Erythroblast (primary cell): ENCODE measurements at places on chromosomes 5 and 9.
A peak's percentile ranks its signal among the peaks of the same experiment; 100 is the strongest.

DNA sequence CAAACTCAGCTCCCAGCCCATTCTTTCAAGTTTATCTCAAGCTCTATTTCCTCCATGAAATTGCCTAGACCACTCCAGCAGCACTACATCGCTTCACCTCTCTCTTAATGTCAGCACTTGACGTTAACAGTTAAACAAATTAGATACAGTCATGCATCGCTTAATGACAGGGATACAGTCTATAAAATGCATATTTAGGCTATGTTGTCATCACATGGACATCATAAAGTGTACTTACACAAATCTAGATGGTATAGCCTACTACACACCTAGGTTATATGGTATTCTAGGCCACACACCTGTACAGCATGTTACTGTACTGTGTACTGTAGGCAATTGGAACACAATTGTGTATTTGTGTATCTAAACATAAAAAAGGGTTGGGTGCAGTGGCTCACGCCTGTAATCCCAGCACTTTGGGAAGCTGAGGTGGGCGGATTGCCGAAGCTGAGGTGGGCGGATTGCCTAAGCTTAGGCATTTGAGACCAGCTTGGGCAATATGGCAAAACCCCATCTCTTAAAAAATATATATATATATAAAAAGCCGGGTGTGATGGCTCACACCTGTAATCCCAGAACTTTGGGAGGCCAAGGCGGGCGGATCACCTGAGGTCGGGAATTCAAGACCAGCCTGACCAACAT is 13.4 kb upstream of the PCSK5 start:
- no peak for DNase-seq

DNA sequence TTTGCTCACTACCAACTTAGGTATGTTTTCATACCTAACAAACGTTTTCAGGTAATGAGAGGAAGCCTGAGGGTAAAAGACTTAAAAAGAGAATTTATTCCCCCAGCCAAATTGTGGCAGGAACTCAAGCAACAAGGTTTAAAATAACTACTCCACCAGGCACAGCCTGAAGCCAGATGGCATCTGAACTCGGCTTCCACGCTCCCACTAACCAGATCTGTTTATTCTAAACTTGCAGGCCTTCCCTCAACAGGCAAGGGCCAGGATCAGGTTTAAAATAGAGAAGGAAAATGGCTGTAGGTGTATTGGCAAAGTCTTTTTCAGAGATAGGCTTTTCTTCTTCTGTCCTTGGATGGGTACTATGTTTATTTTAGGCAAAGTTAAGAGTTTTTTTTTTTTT is 89.4 kb downstream of the OTULIN start:
- DNase-seq, result no peak

- DNase-seq, result no peak
These were observed 136.2 kb downstream of the CDH6 start for GRCh38 chr5:31329715-31330114.

- DNase-seq, result no peak
These were observed 478.1 kb upstream of the WWC1 start for GRCh38 chr5:167813389-167813788.

- DNase-seq, result no peak
These were observed 79.8 kb downstream of the TENT4A start for GRCh38 chr5:6792911-6793471.

DNA sequence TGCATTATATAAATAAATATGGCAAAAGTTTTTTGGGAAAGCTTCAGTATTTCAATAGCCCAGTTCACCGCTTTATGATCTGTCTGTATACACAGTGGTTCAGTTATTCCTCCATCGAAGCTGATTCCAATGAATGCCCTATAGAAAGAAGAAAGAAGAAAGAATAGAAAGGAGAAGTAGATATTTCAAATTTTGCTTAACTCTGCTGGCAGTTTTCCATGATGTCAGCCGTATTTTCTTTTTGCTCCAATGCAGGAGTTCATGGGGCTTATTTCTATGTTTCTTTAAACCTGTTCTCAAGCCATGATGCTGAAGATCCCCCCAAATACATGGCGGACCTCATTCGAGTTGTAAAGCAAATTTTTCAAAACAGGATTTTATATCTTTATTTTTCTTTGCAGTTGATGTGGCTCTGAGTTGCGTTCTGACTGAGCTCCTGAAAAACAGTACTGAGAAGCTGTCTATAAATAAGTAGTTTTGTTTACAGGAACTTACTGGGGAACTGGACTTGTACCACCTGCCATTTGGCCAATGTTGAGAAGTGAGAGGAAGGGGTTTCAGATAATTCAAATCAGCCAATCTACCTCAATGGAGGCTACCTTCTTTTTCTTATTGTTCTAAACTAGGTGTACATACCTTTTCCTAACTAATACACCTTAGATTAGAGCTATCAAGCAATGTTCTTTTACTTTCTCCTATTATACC is 418.5 kb upstream of the MEF2C start:
- DNase-seq, result no peak

- DNase-seq, result no peak
These were observed 114.1 kb upstream of the DAPK1 start for GRCh38 chr9:87383344-87384150.

DNA sequence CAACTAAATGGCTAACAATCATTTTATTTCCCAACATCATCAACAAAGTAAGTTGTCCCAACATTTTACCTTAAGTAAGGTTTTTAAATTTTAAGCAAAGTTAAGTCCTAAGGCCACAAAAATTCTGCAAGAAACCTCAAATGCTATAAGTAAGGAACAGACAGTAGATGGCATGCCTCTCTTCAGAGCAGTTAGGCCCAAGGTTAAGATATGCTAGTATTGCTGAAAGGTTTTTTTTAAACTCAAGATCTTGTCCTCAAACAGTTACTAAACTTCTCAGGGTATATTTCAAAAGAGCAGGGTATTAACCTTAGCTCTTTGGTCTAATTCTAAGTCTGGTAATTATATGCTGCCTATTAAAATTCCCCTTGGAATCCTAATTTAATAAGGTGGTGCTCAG is 35.1 kb downstream of the PJA2 start:
- DNase-seq, result no peak

- DNase-seq, result no peak
These were observed 29.7 kb downstream of the RLN2 start for GRCh38 chr9:5274770-5275169.

DNA sequence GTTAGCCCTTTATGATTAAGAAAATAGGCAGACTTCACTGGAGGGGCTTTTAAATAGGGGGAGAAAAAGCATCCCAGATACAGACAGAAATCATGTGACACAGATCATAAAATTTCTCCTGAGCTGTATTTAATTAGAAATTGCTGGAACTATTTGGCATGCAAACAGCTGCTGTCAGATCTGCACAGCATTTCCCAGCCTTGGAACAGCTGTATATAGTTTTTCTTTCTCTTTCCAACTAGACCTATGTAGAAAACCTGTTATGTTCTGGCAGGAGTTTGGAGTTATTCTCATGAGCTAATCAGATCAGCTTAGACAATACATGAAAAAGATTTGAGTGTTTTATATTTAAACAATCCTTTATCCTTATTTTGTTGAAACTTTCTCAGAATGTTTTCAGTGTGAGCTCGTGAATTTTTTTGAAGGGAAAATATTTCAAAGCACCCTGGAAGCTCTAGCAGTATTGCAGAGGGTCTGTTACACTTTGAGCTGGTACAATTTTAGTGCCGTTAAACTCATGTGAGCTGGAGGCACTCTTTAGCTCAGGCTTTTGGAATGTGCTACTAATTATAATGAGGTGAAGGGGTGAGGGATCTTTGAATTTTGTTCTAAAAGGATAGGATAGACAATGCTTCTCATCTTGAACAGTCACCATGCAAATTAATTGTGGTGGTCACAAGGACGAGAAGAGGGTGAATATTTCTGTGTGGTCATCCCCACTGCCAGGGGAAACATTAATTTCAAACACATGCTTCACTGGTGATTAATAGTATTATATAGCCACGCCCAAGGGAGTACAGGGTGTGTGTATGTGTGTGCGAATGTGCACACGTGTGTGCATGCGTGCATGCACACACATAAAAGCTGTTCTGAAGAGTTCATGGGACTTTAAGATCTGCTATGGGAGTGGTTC is 239.4 kb upstream of the FBXL7 start:
- DNase-seq, result no peak

- DNase-seq, result peak; percentile 93
These were observed at the start of gene RNF130 for GRCh38 chr5:180071531-180072255. Gene RNF130, minus strand, starts transcription at chr5:180071759. Its CDS starts 57 bp downstream, at chr5:180071702.

- DNase-seq, result no peak
These were observed 27.3 kb downstream of the SLC31A2 start for GRCh38 chr9:113178087-113178486.

- DNase-seq, result no peak
These were observed 110.7 kb upstream of the EFNA5 start for GRCh38 chr5:107781451-107781850.

GRCh38 chr5:143471041-143471509 is 67.6 kb upstream of the NR3C1 start:
- no peak for DNase-seq

GRCh38 chr5:42840842-42841567 is 29.3 kb upstream of the SELENOP start:
- DNase-seq, result no peak

GRCh38 chr5:178152491-178153444 is 917 bp downstream of the NHP2 start:
- no peak for DNase-seq

DNA sequence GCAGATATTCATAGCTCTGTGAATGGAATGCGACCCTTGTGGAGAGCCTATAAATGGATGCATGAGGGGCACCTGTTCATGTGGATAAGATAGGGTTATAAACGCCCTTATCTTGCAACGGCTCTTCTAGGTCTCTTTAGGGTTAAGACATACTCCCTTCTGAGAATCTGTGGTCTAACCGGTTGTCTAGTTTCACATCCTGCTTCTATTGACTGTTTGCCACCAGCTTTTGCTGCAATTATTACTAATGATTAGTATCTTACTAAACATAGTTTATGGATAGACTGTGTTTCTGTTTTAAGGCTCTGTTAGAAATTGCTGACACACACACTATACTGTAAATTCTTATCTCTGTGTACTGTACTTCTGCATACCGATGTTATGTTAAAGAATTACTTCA is 198.9 kb upstream of the CYLC2 start:
- DNase-seq, result no peak

DNA sequence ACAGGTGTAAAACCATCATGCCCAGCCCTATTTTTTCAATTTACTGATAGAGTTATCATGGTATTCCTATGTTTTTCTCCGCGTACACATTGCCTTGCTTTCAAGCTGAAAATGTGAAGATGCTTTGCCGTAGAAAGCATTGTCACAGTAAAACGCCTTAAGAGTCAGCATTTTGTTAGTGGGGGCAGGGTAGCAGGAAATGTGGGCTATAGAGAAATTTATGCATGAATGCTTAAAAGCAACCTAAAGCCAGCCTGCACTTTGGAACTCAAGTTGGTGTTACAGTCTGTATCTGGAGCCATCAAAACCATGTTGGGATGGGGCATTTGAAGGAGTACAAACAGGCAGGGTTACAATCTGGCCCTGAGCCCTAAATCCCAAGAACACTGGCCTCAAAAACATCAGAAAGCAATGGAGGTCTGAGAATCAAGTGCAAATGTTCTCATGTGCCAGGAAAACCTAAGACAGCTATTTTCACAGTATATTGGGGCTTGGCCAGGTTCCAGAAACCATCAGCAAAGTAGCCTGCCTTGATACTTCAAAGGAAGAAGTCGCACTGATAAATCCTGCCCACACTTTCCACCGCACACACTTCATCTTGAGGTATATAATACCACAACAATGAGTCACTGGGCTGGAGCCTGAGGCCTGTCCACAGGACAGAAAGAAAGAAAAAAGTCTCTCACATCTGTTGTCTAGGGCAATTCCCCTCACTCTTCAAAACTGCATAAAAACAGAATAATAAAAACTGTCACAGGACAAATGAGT is 313.8 kb downstream of the ENC1 start:
- peak; percentile 19 for DNase-seq

DNA sequence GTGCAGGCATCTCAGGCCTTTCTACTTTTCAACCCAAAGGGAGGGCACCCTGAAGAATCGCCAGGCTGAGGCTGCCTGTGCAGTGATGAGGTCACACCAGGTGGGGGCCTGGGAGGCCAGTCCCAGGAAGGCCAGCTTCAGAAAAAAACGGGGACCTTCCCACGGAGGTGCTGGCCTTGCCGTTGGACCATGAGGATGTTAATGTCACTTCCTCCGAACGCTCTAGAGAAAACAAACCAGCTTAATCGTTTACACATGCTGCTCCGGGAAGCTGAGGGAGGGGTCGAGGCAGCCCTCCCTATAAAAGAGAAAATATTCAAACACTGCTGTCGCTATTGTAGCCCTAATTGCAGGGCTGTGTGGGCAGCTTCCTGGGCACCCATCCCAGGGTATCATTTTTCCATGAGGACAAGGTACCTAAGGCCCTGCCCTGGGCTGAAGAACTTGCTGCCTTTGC is 27.0 kb downstream of the PTGES start:
- no peak for DNase-seq

DNA sequence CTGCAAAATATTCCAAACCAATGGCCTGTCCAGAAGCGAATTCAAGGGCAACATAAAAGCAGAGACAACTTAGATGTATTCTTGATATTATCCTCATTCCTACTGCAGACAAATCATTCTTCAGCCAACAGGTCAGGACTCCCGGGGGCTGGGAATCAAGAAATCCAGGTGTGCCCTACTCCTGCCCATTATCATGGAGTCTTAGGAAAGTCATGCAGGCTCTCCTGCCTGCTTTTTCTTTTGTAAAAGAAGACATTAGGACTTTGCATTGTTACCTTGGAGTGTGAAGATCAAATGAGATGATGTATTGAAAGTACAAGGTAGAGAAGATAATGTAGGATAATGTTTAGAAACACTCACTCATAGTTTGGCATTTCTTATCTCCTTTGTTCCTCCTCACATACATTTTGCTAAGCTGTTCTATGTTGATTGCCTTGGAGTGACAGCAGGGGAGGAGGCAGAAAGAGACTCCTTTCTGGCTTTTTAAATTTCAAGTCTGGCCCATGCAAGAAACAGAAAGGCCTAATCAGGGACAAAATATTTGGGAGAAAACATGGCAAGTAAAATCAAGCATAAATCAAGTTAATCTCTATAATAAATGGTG is 113.8 kb downstream of the SV2C start:
- DNase-seq, result no peak

DNA sequence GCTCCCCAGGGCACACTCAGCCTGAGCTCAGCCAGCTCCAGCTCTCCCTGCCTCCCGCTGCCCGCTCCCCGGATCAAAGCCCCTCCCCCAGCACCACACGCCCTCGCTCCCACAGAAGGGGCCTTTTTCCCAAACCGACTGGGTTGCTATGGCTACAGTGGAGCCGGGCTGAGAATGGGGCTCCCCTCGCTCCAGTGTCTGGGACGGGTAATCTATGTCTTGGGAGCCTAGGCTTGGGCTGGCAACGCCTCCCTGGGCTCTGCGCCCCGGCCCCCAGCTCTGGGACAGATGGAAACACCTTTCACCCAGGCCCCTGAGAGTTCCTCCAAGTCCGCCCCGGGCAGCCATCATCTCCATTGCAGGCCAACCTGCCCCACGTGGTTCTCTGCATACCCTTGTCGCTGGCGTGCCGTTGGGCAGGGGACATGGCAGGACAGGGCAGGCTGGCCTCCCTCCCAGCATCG is 29.6 kb downstream of the NOTCH1 start:
- DNase-seq, result no peak

DNA sequence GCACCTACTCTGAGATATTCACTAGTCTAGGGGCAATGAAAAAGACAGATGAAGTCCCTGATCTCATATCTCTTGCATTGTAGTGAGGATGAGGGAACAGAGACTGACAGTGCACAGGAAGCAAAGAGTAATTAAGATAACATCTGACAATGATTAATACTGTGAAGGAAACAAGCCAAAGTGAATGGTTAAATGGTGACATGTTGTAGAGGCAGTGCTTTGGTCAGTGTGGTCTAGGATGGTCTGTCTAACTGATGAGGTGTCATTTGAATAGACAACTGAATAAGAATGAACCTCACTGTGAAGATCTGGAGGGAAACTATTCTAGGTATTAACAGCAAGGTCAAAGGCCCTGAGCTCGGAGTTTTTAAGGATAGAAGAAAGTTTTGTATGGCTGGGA is 333.3 kb upstream of the GRIA1 start:
- DNase-seq, result no peak
